Lower lobe of right lung (tissue), 2 donors: ENCODE measurements at places on chromosomes 16 and 17. TPM values are rescaled to one million over a fixed set of nuclear protein-coding genes. Genes with fewer than 3 reads are reported as not detected.

- DNase-seq = no peak
These were observed 19.3 kb upstream of the ASGR2 start for GRCh38 chr17:7133916-7134315.

MILR1 gene
- total RNA-seq = 19.6 TPM

DNA sequence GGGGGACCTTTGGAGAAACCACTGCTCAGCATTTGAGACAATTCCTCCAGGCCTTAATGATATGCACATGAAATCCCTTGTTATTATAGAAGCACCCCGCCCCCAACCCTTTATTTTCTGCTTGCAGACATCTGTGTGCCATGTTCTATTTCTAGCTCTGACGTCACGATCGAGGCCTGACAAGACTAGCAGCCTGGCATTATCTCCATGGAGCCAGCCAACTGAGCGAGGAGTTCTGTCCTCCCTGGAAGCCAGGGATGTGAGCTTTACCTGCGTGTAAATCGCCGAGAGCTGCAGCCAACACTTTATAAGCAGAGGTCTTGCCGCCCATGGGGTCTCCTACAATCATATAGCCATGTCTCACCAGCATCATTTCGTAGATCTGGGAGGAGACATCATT is 116.9 kb downstream of the DNAH3 start:
- DNase-seq = no peak

- no peak for DNase-seq
These were observed 4.9 kb downstream of the CSF3 start for GRCh38 chr17:40020146-40020545.

- no peak for DNase-seq
These were observed 658 bp downstream of the CACNG4 start for GRCh38 chr17:66964930-66965800.

GGA2 gene
- 204 TPM for total RNA-seq

DNA sequence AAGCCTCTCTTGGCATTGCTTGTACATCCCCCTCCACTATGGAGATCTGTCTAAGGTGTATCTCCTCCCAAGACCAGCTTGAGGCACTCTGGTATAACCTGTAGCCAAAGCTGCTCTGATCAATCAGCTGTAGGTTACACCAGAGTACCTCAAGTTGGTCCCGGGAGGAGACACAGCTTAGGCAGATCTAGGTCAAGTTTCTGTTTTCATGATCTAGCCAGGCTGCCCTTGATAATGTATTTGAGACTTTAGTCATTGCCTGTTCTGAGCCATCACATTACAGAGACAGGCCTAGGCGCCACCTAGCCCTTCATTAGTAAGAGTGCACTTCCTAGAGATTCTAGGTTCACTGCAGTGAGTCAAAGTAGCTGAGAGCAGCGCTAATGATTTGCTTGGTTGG is 31.4 kb downstream of the ASGR1 start:
- DNase-seq = no peak

- DNase-seq = no peak
These were observed 26.0 kb downstream of the MSI2 start for GRCh38 chr17:57282296-57282695.

DNA sequence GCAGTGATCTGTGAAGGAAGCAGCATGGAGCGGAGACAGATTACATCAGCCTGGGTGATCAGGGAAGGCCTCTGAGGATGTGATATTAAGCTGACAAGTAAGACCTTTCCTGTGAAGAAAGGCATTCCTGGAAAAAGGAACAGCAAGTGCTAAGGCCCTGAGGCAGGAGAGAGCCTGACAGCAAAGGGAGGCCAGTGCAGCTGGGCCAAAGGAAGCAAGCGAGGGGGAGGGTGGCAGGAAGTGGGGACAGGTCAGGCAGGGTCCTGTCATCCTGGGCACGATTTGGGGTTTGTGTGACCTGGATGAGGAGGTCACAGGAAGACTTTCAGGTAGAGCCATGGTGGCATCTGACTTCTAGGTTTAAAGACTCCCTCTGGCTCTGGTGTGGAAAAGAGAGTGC is 12.3 kb downstream of the CPNE2 start:
- DNase-seq = no peak

GRCh38 chr17:78375401-78376151 is 2.9 kb upstream of the PGS1 start:
- peak; percentile 75 for DNase-seq

- DNase-seq = no peak
These were observed 6.5 kb downstream of the ITGA2B start for GRCh38 chr17:44382917-44383316.

- DNase-seq = no peak
These were observed 6.6 kb upstream of the PIK3R6 start for GRCh38 chr17:8873801-8874715.

SCPEP1 gene
- 210 TPM for total RNA-seq

CLN3 gene
- 79.9 TPM for total RNA-seq

- DNase-seq = no peak
These were observed 7.9 kb upstream of the MT2A start for GRCh38 chr16:56600398-56600999.

- DNase-seq = no peak
These were observed 39.7 kb downstream of the B9D1 start for GRCh38 chr17:19322861-19323260.

DNA sequence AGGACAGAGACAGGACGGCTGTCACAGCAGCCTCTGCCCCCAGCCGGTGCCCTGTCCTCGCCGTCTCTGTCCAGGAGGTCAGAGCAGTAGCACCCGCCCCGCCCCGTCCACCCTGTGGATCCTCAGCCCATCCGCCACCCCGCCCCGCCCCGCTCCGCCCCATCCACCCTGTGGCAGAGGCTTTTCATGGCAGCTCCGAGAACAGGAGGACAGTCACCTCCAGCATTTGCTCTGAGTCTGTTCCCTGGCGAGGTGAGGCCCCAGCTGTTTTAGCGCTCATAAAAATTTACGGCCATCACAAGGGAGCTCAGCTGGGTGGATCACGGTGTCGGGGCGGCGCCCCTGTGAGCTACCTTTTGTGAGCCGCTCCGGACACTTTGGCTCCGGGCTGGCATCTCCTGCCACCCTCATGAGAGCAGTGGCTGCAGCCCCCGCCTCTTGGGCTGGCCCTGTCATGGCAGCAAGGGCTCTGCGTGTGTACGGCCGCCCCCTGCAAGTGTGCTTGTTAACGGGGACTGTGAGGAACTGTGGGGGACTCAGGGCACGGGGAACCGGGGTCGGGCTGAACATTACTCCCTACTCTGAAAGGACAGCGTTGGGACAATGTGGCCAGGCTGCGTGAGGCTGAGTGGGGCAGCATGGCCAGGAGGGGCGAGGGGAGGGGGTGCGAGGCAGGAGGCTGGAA is 32.3 kb upstream of the GNG13 start:
- no peak for DNase-seq

DNA sequence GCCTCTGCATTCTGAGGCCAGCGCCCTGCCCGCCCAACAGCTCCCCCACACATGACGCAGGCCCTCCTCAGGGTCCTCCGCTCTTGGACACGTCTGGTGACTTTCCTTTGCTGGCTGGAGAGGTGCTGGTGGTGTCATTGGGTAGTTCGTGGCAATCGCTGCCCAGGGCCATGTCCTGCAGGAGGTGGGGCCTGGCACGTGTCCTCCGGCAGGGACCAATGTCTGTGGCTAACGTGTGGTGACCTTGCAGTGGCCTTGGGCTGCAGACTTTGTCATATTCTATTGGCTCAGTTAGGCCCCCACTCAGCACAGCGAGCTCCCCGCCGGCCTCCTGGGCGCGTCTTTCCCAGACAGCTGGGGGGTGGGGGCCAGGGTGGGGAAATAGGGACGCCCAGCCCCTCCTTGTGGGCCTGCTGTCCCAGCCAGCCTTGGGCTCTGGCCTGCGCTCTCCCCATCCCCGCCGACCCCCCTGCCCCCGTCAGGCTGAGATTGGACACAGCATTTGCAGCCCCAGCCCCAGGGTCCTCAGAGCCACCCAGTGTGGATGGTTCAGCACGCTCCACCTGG is 52.1 kb upstream of the PVALEF start:
- no peak for DNase-seq

GRCh38 chr17:79899584-79899983 is 60.3 kb upstream of the CBX4 start:
- no peak for DNase-seq

TSNAXIP1 gene
- 3.5 TPM for total RNA-seq

GRCh38 chr16:84314373-84314772 is 19.7 kb downstream of the WFDC1 start:
- no peak for DNase-seq

KRTAP4-4 gene
- total RNA-seq = not detected

CUEDC1 gene
- 42.8 TPM for total RNA-seq

- no peak for DNase-seq
These were observed 479 bp downstream of the IRX6 start for GRCh38 chr16:55324285-55325079.

GRCh38 chr17:58587713-58588117 is 73.3 kb upstream of the MTMR4 start:
- peak; percentile 61 for DNase-seq

GIT1 gene
- 53.1 TPM for total RNA-seq

- peak; percentile 83 for DNase-seq
These were observed 8.8 kb downstream of the ZG16B start for GRCh38 chr16:2838928-2839327.

DNA sequence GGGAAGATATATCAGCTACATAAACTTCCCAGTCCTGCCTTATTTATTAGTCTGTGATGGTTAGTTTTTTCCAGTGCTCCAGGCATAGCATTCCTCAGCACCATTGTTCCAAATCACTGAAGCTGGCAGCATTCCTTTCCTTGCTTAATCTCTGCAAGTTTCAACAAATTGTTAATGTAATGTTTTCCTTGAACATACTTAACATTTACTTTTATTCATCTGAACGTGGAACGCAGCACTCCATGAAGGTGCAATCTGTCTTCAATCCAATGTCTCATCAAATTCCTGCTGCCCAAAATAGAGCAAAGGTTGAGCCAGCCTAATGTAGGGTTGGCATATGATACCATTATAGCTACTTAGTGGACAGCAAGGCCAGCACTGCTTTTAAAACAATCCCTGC is 441.1 kb upstream of the RBFOX1 start:
- no peak for DNase-seq

DNA sequence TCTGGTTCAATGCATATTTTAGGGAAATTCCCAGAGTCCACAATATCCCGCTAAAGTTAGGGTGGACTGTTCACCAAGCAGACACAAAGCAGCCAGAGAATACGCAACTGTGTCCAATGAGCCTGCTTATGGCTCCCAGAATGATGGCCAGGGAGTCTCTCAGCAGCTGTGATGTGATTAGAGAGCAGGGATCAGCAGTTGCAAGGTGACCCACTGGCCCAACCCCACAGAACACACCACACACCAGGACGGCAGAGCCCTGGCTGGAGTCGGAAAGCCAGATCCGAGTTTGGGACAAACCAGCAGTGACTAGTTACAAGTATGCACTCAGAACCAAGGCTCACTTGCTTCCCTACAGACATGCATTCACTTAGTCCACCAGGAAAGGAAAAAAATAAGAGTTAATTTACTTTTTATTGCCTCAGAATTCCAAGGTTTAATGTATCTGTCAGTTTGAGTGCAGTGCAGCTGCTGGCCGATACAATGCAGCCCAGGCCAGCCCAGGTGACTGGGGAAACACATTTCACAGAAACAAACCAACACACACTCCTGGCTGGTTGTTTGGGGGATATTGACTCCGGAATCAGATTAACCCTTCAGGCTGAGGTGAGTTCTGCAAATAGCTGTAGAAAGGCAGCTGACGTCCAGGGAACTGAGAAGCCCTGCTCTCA is 121.7 kb downstream of the HIC1 start:
- no peak for DNase-seq

GRCh38 chr17:11943759-11944347 is 53.4 kb downstream of the ZNF18 start:
- DNase-seq = no peak

KRT14 gene
- not detected for total RNA-seq

DNA sequence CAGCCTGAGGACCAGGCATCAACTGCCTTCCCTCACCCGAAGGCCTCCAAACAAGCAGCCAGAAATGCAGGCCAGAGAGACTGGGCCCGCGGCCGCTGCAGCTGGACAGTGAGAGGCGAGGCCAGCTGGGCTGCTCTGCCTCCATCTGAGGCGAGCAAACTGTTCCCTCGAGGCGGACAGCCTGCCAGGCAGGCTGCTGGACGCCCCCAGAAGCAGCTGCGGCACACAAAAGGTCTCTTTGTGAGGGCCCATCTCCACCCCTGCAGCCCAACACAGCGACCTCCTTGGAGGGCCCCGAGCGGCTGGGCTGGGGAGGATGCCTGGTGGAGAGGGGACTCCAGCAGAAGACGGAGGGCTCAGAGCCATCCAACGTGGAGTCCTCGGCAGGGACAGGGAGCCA is 4.7 kb downstream of the CORO7 start:
- peak; percentile 53 for DNase-seq

GAS2L2 gene
- 3.1 TPM for total RNA-seq

ITGAX gene
- 188 TPM for total RNA-seq

CD7 gene
- 7.1 TPM for total RNA-seq

- DNase-seq = no peak
These were observed 31.0 kb downstream of the HEATR3 start for GRCh38 chr16:50096791-50097190.

ESRP2 gene
- total RNA-seq = 64.5 TPM

DNA sequence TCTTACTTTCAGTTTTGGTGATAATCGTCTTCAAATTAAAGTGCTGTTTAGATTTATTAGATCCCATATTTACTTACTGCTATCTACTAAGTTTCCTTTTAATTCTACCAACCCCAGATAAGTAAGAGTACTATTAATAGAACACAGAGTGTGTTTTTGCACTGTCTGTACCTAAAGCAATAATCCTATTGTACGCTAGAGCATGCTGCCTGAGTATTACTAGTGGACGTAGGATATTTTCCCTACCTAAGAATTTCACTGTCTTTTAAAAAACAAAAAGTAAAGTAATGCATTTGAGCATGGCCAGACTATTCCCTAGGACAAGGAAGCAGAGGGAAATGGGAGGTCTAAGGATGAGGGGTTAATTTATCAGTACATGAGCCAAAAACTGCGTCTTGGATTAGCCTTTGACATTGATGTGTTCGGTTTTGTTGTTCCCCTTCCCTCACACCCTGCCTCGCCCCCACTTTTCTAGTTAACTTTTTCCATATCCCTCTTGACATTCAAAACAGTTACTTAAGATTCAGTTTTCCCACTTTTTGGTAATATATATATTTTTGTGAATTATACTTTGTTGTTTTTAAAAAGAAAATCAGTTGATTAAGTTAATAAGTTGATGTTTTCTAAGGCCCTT is 56.8 kb downstream of the HLF start:
- DNase-seq = no peak

HOXB7 gene
- 2.4 TPM for total RNA-seq

KLHL10 gene
- 0.50 TPM for total RNA-seq

GRCh38 chr17:34913001-34913400 is 48.3 kb downstream of the CCT6B start:
- DNase-seq = no peak

GRCh38 chr16:5075637-5076036 is 4.0 kb downstream of the ALG1 start:
- no peak for DNase-seq

DNA sequence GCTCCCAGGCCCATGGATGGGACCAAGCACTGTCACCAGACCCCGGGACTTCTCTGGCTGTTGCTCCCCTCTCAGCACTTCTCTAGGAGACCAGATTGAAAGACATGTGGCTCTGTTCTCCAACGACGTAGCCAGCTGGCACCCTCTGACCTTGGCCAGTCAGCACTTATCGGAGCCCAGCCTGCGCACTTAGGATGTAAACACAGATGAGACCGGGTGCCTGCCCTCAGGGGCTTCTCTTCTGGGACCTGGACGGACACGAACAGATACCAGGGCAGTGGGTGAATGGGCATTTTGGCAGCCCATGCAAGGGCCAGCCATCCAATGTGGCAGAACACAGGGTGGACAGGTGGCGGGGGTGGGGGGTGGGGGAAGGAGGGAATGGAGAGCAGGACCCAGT is 6.6 kb downstream of the ZDHHC1 start:
- no peak for DNase-seq

- no peak for DNase-seq
These were observed 9.0 kb downstream of the CAPNS2 start for GRCh38 chr16:55575496-55575895.
